ENCODE measurements at places on chromosomes 6 and 20. TPM values are rescaled to one million over a fixed set of nuclear protein-coding genes. Genes with fewer than 3 reads are reported as not detected.

Gene CLPSL2
- total RNA-seq: 3.1 TPM

Gene NRSN1
- total RNA-seq: 0.12 TPM

Gene ACSS1
- 47.2 TPM for total RNA-seq

Gene FAXC
- 3.2 TPM for total RNA-seq

Gene OR2H1
- not detected for total RNA-seq
